Stimulated activated naive CD4-positive, alpha-beta T cell treated with Interleukin-2 at 50 U/mL for 16 hours (primary cell): ENCODE measurements at places on chromosomes 1 and 21.

DNA sequence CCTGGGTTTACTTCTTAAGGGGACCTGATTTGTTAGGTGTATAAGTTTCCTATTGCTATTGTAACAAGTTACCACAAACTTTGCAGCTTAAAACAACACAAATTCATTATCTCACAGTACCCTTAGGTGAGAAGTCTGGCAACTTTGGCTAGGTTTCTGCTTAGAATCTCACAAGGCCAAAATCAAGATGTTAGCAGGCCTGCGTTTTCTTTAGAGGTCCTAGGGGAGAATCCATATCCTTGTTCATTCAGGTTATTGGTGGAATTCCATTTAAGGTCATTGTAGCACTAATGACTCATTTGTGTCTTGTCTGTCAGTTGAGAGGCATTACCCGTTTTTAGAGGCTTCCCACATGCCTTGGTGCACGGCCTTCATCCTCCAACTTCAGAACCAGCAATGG lies 8.2 kb upstream of the SH2D1B start:
- no peak for DNase-seq

- no peak for DNase-seq
Measured at GRCh38 chr1:53577761-53578100, 118.5 kb downstream of the DMRTB1 start.

- no peak for DNase-seq
Measured at GRCh38 chr1:209808059-209808581, 2.2 kb upstream of the IRF6 start.

GRCh38 chr1:158059984-158060383 lies 66.5 kb downstream of the KIRREL1 start:
- DNase-seq: no peak

- no peak for DNase-seq
Measured at GRCh38 chr1:11198257-11198656, 9.1 kb downstream of the ANGPTL7 start.

GRCh38 chr1:239337799-239338430 lies 48.5 kb upstream of the CHRM3 start:
- no peak for DNase-seq

DNA sequence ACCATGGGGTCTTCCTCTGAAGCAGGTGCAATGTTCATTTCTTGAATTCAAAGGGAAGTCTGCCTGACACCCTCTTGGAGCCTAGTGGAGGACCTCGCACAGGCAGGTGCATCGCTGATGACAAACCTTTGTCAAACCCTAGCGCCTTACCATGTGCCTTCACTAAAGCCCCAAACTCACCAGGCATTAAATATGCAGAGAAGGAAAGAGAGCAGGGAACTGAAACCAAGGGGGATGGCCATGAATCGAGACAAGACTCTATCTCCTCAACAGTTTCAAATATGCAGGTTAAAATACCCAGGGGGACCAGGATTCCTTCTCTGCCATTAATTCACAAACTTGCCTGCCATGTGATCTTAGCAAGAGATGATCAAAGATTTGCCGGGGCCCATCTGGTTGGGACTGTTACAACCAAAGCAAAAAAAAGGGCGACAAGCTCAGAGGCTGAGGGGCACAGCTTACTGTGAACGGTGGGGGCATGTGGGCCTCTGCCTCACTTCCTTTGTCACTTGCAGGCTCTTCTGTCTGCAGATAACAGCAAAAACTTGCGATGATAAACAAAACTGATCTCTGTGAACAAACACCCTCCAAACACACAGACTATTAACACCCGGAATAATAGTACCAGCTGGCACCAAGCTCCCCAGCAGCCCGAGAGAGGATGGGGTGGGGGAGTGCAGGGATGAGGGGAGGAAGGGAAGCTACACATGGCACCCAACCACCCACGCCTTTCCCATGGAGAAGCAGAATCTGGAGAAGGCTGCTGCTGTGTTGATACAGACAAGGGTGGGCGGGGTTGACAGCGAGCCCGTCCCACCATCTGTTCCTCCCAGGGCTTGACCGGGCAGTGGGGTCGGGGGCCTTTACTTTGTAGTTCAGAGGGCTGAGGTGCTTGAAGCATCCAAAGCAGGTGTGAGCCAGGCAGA lies 33.9 kb downstream of the TMEM63A start:
- no peak for DNase-seq

GRCh38 chr1:245154429-245155271 lies at the start of gene KIF26B:
KIF26B (plus strand) TSS chr1:245154985; CDS start chr1:245155425, 440 bp downstream.
- peak; percentile 15 for DNase-seq

GRCh38 chr1:30668024-30668423 lies 55.4 kb downstream of the MATN1 start:
- DNase-seq: no peak

DNA sequence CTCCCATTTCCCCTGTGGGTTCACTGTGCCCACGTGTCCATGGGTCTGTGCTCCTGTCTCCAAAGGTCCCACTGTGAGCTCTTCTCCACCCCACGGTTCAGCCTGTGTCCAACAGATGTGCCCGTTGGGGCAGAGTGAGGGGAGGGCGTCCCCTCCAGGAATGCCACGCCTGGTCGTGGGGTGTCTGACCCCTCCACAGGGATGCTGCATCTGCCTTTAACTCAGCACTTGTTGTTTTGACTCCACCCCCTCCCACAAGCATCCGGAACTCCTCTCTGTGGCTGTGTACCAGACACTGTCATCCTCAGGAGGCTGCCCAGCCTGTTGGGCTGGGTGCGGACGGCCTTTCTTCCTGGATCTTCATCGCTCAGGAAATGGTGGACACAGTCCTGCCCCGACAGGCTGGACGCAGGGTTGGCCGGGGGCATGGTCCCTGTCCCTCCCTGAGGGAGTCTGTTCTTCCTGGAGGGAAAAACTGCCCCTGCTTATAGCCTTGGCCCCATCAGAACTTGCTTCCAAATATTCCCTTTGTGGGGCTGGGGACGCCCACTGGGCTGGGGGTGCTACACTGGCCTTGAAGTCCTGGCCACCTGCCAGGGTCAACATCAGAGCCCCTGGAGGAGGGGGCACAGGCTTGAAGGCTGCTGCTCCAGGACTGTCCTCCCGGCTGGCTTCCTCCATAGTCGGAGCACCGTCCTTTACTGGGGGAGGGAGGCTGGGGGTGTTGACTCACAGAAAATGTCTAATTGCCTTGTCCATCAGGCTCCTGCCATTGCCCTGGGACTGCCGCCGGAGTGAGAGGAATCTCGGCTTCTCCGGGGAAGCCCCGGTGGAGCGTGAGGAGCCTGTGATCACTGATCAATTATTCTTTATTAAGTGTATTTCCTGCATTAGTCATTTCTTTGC lies 182.0 kb upstream of the C1orf174 start:
- no peak for DNase-seq

DNA sequence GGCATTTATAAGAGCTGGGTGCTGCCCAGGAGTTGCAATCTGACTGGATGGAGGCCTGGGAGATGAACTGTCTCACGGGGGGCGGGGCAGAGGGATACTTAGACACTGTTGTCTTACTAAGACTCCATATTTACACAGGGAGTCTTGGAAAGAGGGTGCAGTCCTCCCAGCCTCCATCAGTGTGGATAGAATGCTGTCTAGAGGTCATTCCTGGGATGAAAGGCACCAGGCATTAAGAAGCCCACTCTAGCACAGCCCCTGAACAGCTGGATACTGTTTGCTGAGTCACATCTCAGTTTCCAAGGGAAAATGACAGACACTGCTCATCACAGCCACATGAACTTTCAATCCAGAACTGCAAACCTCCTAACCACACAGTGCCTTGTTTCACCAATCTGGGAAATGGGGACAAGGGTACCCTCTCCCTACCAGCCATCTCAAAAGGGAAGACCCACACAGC lies 43.3 kb downstream of the SSBP3 start:
- DNase-seq: no peak

GRCh38 chr21:43321111-43321510 lies 105.8 kb downstream of the SIK1 start:
- DNase-seq: no peak

DNA sequence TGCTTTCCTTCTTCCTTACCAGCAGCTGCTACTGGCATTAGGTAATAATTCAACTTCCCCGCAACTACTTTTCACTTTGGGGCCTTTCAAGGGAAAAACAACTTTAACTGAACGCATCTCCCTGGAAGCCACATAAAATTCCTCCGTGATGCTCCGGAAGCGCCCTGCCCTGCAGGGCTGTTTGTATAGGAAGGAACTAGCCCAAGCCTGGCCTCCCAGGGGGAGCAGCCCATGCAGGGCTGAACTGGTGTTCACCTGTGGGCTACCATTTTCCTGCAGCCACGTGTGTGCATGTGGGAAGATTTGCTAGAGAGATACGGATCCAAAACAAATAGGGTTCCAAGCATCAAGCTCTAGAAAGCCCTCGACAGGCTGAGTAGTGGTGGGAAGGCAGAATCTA lies 14.4 kb downstream of the CLDN14 start:
- no peak for DNase-seq

DNA sequence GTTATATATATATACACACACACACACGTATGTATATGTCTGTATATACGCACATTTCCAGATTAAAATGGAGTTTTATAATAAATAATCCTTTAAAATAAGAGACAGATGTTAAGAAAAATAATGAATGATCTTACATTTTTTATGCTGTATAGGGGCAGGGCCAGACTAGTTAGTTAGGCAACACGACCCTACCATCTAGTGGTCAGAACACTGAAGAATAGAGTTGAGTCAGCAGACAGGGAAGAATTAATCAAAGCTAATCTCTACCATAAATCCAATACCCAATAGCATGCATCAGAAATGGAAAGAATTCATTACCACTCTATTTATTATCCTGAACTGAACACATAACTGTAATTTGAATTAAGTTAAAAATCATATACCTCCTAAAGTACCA lies 156.7 kb downstream of the BRINP3 start:
- no peak for DNase-seq

DNA sequence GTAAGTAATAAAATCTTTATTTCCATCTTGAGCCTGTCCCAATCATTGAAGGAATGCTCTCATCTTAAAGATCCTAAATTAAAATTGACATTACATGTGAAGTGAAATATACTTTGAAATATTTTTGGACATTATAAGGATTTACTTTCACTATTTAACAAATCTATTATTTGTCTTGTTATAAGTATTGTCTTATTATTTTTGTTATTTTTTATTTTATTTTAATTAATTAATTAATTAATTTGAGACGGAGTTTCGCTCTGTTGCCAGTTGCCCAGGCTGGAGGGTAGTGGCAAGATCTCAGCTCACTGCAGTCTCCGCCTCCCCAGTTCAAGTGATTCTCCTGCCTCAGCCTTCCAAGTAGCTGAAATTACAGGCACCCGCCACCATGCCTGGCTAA lies 343.2 kb downstream of the DPYD start:
- no peak for DNase-seq

GRCh38 chr1:239784896-239785295 lies 306.8 kb upstream of the FMN2 start:
- DNase-seq: no peak

DNA sequence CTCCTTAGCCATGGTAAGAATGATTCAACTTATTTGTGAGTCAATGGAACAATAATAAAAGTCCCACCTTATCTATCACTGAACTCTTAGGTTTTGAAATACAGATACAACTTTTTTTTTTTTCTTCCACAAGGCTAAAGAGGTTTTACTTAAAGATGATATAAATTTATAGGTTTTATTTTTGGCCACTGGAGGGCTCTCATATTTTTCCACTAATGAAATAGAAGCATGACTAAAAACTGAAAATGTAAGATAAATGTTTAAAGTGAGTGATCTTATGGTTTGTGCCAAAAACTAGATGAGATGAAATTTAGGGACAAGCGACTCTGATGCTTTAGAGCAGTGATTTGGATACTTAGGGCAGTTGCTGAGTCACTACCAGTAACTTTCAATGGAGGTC lies 499.0 kb downstream of the NUF2 start:
- DNase-seq: no peak

GRCh38 chr1:224203243-224204016 lies 20.4 kb downstream of the DEGS1 start:
- DNase-seq: no peak

- DNase-seq: no peak
Measured at GRCh38 chr1:231724041-231724440, 97.5 kb downstream of the DISC1 start.

DNA sequence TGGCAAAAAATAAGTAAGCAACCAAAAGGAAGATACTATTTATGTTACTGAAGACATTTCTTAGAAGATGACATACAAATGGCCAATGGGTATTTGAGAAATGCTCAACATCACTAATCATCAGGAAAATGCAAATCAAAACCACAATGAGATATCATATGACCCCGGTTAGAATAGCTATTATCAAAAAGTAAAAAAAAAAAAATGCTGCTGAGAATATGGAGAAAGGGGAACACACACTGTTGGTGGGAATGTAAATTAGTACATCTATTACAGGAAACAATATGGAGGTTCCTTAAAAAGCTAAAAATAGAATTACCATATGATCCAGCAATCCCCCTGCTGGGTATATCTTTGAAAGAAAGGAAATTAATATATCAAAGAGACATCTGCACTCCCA lies 34.3 kb upstream of the CREG1 start:
- no peak for DNase-seq

DNA sequence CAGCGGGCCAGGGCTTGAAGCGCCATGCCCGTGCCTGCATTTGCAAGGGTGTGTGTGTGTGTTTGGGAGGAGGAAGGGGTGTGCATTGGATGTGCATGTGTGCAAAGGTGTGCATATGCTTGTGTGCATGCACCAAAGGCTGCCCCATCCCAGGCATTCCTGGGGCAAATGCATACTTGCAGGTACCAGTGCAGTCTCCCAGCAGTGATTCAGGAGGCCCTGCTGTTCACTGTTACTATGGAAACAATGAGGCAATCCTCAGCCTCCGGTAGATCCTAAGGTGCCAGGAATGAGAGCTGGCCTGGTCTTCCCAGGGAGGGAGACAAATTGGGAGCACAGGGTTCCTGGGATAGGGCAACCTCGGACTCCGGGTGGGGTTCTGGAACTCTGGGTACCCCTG lies 7.5 kb upstream of the FNDC5 start:
- no peak for DNase-seq

GRCh38 chr1:236128646-236129178 lies 13.6 kb upstream of the GPR137B start:
- no peak for DNase-seq

GRCh38 chr1:41718497-41718896 lies 200.2 kb downstream of the HIVEP3 start:
- no peak for DNase-seq

DNA sequence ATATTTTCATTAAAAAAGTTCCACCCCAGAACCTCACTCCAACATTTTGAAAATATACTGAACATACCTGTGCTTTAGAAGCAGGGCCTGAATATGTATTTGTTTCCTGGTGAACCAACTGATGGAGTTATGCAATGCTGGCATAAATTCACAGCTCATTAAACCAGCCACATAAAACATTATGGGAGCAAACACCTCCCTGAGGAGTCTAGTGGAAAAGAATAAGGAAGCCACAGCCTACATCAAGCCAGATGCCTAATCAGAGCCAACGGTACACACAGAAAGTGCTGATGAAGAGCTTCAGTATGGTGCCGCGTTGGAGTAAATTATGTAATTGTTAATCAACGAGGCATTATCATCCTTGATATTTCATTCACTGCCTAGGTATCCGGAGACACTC lies 199.5 kb downstream of the AJAP1 start:
- no peak for DNase-seq

- DNase-seq: no peak
Measured at GRCh38 chr1:4755301-4755845, 101.0 kb downstream of the AJAP1 start.

- no peak for DNase-seq
Measured at GRCh38 chr21:36045993-36046392, 14.3 kb downstream of the SETD4 start.
